ENCODE measurements at places on chromosomes 5 and 9. TPM values are rescaled to one million over a fixed set of nuclear protein-coding genes. Genes with fewer than 3 reads are reported as not detected.

Gene FBP1
- total RNA-seq = 51.4 TPM

DNA sequence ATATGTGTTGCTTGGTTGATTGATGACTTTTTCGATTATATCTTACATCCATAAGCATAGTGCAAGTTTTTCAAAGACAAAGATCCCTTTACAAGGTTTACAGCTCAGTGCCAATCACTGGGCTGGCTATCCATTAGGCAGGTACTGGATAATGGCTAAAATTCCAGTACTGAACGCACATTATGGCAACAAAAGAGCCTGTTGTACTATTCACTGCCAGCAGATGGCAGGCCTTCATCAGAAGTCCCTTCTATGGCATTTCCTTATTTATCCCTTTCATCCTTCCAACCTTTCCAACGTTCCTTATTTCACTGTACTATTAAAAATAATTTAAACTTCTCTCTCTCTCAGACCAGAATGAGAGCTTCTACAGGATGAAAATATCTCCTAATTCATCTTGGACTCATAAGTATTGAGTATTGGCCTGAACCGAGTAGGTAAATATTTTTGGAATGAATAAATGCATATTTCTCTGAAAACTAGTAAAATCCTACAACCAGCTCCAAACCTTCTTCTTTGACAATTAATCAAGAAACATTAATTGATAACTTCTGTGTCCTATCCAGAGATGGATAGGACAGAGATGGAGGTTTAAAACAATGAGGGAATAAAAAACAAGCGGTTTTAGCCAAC lies 6.7 kb upstream of the WNT8A start:
- no peak overlapping the region for H3K27ac ChIP-seq
- no peaks in the 10 kb centered on the region for H3K4me1 ChIP-seq
- no peaks in the 10 kb centered on the region for H3K36me3 ChIP-seq
- no peak overlapping the region for H3K4me3 ChIP-seq

- H3K27me3 ChIP-seq = no peaks in the 10 kb centered on the region
- no peak for DNase-seq
- no peak overlapping the region for H3K27ac ChIP-seq
- H3K4me3 ChIP-seq = no peak overlapping the region
Observed at GRCh38 chr5:5738797-5739489, 316.5 kb downstream of the ICE1 start.

DNA sequence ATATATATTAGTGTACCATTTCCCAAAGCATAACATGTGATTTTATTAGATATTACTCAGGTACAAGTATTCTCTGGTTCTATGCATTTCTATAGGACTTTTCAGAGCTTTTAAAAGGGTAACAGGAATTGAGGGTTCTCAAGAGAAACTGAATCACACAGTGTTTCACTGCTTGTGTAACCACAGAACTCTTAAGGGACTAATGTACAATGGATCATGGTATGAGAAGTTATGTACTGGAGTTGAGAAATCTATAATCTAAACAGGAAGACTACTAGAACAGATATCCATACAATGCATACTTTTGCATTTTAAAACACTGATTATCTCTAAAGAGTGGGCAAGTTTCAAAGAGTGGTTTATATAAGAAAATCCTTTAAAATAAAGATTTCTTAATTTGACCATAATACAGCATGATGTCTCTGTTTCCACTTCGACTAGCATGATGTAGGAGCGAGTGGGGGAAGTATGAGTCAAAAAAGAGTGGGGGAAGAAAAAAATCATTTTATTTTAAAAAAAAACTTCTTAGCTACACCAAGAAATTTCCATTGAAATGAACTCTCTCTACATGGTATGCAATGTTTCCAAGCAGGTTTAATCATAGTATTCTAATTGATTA lies 183.5 kb downstream of the RFX3 start:
- H3K27me3 ChIP-seq = no peaks in the 10 kb centered on the region
- H3K36me3 ChIP-seq = no peaks in the 10 kb centered on the region
- no peak overlapping the region for H3K27ac ChIP-seq
- no peak overlapping the region for H3K4me3 ChIP-seq
- no peak for DNase-seq
- no peaks in the 10 kb centered on the region for H3K4me1 ChIP-seq

DNA sequence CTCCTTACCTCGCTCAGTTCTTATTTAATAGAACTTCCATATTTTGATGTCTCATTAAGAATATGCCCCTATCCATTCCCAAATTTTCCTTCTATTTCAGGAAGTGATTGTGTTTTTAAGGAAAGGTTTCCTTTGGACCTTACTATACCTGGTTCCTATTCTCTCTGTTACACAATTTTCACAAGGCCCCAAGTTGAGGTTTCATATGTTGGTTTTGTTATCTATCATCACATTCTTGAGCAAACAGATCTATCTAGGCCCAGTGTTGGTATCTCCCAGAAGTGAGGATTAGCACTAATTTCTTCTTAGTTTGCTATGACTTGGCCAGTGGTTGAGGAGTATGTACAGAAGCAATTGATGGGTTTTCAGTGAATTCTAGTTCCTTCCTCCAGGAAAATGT lies 41.5 kb downstream of the ALG2 start:
- no peak overlapping the region for H3K27ac ChIP-seq
- H3K4me1 ChIP-seq = peaks cover 4% of the 10 kb centered on the region
- no peak overlapping the region for H3K4me3 ChIP-seq
- no peak for DNase-seq
- no peaks in the 10 kb centered on the region for H3K36me3 ChIP-seq

DNA sequence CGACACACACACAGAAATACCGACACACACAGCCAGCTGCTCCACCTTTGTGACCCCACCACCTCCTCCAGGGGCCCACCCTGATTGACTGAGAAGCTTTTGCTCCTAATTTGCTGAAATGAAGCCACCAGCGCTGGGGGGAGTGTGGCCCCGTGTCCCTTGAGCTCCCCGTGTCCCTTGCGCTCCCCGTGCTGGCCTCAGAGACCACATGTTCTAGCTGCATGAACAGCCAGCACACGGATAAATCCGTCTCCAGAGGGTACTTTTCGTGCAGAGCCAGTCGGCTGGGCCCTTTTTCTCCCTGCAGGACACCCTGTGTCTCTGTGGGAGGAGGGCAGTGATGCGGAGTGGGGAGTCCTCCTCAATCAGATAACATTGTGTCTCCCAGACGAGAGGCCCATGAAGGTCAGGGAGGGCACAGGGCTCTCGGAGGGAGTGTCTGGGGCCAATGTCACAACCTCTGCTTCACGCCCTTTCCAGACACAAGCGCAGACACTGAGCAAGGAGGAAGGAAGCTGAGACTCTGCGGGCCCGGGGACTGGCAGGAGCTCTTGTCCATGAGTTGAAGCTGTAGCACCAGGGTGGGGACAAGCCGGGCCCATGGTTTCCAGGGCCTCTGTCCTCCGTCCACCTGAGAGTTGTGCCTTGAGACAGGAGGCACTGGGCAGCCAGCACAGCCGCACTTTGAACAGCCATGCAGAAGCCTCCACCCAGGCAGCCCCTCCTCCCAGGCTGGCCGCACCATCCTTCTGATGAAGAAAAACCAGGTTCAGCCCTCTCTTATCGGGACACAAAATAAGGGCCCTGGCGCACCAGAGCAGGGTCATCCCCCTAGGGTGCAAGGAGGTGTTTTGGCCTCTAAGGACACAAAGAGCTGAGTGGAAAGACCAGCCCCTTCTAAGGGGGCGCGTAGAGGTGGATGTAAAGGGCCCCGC lies 36.4 kb upstream of the SLC6A19 start:
- no peaks in the 10 kb centered on the region for H3K36me3 ChIP-seq
- H3K27ac ChIP-seq = no peak overlapping the region
- peaks cover 5% of the 10 kb centered on the region for H3K4me1 ChIP-seq
- H3K27me3 ChIP-seq = no peaks in the 10 kb centered on the region
- DNase-seq = no peak

DNA sequence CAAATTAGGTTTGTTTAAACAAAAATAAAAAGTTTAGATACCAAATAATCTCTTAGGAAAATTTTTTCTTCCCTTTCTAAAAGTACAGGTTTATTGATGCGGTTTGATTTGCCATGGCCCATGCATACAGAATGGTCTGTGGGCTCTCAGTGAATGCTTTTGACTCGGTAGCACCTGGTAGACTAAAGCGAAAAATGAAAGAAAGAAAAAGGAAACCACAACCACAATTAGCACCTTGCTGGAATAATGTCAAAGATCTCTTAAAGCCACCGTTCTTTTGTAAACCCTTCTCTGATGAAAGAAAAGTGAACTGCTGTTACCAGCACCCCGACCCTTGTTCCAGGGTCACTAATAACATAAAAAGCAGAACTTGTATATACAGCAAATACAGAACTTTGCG lies 157.9 kb downstream of the NFIB start:
- no peaks in the 10 kb centered on the region for H3K4me1 ChIP-seq
- no peaks in the 10 kb centered on the region for H3K27me3 ChIP-seq
- no peak overlapping the region for H3K27ac ChIP-seq
- no peak for DNase-seq
- H3K4me3 ChIP-seq = no peak overlapping the region
- no peaks in the 10 kb centered on the region for H3K36me3 ChIP-seq

Measured in colonic mucosa (tissue), 4 donors.